Caco-2 (cell line): ENCODE measurements at places on chromosomes 2 and 18. TPM values are rescaled to one million over a fixed set of nuclear protein-coding genes. Genes with fewer than 3 reads are reported as not detected.

TTLL4 gene
- 86.6 and 87.9 TPM in 2 replicates for total RNA-seq

DNA sequence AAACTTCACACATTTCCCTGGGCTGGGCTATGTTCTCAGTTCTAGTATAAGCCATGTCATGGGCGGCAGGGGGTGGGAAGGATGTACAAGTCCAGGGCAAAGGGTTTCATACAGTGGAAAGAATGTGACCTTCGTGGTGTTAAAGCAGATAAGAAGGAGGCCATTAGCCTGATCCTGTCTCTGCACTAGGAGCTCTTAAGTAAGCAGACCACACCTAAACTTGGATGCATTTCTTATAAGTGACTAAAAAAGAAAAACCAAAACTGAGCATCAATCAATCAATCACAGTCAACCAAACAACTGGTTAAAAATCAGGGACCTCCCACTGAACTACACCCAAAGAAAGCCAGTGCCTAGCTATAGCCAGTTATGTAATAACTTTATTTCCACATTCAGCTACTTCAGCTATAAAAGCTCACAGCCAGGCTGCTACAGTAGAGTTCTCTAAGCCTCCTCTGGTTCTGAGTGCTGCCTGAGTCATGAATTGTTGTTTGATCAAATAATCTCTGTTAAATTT, 46.8 kb upstream of the RIOK3 start:
- peaks cover 22% of the 10 kb centered on the region for H3K4me1 ChIP-seq
- no peaks in the 10 kb centered on the region for H3K27me3 ChIP-seq
- peak; percentile 36 for DNase-seq
- H3K36me3 ChIP-seq, result no peaks in the 10 kb centered on the region

PSMA8 gene
- total RNA-seq, result not detected in 2 replicates

DNA sequence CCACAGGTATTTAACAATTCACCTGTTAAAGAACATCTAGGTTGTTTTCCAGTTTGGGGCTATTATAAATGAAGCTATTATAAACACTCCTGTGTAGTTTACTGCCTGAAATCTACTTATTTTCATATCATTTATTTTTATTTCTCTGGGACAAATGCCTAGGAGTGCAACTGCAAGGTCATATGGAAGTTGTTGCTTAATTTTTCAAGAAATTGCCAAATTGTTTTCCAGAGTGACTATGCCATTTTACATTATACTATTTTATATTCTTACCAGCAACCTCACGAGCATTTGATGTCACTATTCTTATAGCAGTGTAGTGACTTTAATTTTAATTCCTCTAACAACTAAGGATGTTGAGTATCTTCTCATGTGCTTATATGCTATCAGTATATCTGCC, 298.4 kb downstream of the EXOC6B start:
- no peak for DNase-seq
- H3K4me3 ChIP-seq, result no peak overlapping the region
- H3K27ac ChIP-seq, result no peak overlapping the region
- no peaks in the 10 kb centered on the region for H3K27me3 ChIP-seq
- no peaks in the 10 kb centered on the region; the same call in none of the 2 replicates for H3K4me1 ChIP-seq

- H3K36me3 ChIP-seq, result no peaks in the 10 kb centered on the region
- no peak overlapping the region for H3K4me3 ChIP-seq
- no peak overlapping the region for H3K27ac ChIP-seq
- no peak for DNase-seq
- H3K27me3 ChIP-seq, result no peaks in the 10 kb centered on the region
Measured at GRCh38 chr2:31736695-31737454, 156.1 kb upstream of the SRD5A2 start.
